ENCODE measurements at places on chromosomes 2 and 18. TPM values are rescaled to one million over a fixed set of nuclear protein-coding genes. Genes with fewer than 3 reads are reported as not detected.

The CCDC141 gene
- total RNA-seq: 0.42 TPM

The ANKRD29 gene
- total RNA-seq: 1.0 TPM

The GKN1 gene
- not detected for total RNA-seq

The HOXD8 gene
- 4.6 TPM for total RNA-seq

The CRYGC gene
- total RNA-seq: not detected

The RSAD2 gene
- 0.72 TPM for total RNA-seq

The AMER3 gene
- 0.56 TPM for total RNA-seq

- no peak for DNase-seq
Observed at GRCh38 chr18:78607784-78608183, 371.8 kb upstream of the SALL3 start.

GRCh38 chr2:111167076-111167862 is 46.6 kb downstream of the BCL2L11 start:
- DNase-seq: no peak

DNA sequence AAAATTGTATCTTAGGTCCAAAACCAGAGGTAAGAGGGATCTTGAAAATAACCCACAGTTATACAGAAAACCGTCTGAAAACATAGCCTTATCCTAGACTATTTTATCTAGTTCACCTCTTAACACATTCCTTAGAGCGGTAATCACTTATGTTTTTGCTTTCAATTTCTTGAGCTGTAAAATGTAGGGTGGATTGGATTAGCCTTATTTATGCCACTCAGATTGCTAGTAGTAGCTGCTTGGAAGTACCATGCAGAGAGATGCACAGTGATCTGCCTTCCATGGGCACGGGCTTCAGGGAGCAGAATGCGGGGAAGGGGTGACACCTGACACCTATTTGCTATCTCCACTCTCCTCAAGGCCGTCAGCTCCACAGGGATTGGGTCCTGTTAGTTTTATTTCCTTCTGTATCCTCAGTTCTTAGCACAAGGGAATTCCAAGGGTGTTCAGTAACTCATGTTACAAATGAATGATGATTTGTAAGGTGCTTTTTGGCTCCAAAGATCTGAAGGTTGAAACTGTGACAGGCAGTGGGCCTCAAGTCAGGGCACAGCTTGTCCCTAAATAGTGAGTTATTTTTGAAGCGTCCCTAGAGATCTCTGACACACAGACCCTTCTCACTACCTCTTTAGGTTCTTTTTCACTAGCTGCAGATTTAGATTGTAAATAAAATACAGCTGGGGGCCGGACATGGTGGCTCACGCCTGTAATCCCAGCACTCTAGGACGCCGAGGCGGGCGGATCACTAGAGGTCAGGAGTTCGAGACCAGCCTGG is 64.0 kb upstream of the PMAIP1 start:
- no peak for DNase-seq

DNA sequence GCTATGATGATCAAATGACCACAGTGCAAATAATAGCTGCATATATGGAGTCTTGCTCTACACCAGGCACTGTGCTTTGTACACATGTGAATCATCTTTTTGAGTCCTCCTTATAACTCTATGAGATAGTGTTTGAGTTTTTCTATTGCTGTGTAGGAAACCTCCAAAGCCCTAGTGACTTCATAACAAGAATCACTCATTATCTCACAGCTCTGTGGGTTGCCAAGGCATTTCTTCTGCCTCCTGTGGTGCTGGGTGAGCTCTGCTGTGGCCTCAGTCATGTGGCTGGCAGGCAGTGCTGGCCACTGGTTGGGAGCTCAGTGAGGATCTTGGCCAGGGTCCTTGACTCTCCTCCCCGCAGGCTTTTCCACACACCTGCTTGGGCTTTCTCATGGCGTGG is 153.4 kb downstream of the CAPN13 start:
- no peak for DNase-seq

- DNase-seq: no peak
Observed at GRCh38 chr2:189258616-189259365, 79.2 kb upstream of the COL5A2 start.

GRCh38 chr18:36094431-36094830 is 27.1 kb upstream of the RPRD1A start:
- no peak for DNase-seq

DNA sequence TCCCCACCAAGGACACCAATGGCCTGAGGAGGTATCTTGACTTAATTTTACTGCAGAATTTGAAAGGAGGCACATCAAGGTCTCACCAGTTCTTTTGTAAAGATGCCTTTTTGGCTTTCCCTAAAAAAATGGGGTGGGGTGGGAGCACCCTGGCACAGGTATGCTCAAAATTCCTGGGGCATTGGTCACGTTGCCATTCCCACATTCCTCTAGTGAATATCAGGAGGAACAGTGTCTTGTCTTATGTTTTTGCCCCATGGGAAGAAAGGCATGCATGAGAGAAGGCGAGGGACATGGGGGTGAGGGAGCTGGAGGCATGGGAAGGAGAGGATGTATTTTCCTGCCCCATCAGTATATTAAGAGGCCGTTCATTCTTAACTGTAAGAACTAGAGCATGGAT is 275.3 kb downstream of the CMPK2 start:
- DNase-seq: no peak

- peak; percentile 65 for DNase-seq
Observed at GRCh38 chr2:85601771-85602475, 575 bp downstream of the TMEM150A start.

Data from colonic mucosa (tissue), 4 donors.